ENCODE measurements at places on chromosomes 1 and 21. TPM values are rescaled to one million over a fixed set of nuclear protein-coding genes. Genes with fewer than 3 reads are reported as not detected.

- no peak for DNase-seq
Measured at GRCh38 chr1:63772201-63772600, 1.6 kb upstream of the ROR1 start.

The CYP4A22 gene
- polyA plus RNA-seq = not detected

DNA sequence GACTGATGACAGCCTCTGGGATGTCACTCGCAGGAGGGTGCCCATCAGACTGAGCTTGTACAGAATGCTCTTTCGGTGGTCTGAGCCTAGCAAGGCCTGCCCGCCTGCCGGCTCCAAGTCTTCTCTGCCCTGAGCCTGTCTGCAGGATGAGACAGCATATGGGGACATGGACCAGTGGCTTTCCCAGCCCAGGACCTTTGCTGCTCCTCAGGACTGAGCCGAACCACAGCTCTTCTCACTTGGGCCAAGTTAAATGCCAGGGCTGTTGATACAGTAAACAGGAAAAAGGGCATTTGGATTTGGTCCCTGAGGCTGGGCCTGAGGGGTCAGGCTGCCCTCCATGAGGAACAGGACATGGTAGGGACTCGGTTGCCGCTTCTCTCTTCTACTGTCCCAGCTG is 64.3 kb upstream of the EPS8L3 start:
- no peak for DNase-seq

The SAMSN1 gene
- polyA plus RNA-seq = 1.9 TPM

DNA sequence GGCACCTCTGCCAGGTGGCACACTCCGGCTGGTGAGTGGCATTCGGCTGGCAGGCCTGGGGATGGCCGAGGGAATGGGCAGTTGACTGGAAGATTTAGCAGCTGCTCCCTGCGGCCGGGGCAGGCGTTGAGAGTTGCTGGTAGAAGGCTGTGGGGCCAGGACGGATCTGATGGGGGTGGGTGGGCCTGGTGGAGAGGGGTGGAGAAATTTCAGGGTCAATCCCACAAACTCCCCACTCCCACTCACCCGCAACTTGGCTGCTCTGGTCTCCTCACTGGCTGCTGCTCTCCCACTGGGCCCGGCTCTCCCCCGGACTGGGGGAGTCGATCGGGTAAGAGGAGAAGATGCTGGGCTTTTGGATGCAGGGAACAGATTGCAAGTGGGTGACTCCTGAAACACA is 2.1 kb downstream of the PSRC1 start:
- DNase-seq = no peak

Data from right cardiac atrium (tissue), 5 donors.